ENCODE measurements at places on chromosomes 12 and 14.

GRCh38 chr12:63967358-63968145, 123.1 kb downstream of the SRGAP1 start:
- DNase-seq = no peak

DNA sequence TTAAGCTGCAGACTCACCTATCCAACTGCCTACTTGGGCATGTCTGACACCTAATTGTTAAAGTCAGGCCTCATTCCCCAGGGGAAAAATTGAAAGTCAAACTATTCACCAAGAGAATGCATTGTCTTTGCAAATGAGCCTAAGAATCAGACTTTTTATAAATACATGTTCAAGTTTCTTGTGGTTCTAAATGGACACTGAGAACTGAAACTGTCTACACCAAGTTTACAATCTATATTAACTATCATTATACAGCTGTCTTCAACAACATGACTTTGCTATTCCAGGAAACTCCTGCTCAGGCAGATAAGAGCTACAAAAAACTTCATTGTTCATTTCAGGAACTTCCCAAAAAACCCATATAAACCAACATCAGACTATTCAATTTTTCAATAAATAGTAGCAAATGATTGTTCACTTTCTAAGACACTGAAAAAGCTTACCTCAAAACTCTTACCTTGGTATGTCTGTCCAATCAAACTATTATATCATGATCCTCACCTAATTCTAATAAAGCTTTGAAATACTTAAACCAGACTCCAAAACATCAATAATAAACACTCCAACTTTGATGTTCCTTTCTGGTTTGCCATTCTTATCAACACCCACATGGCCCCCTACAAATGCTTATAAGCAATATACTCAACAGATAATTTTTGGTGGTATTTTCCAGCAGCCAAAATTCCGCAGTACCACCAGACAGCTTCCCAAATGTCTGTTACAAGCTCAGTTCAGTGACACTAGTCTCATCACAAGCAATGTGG, 24.2 kb downstream of the CDK17 start:
- no peak for DNase-seq

DNA sequence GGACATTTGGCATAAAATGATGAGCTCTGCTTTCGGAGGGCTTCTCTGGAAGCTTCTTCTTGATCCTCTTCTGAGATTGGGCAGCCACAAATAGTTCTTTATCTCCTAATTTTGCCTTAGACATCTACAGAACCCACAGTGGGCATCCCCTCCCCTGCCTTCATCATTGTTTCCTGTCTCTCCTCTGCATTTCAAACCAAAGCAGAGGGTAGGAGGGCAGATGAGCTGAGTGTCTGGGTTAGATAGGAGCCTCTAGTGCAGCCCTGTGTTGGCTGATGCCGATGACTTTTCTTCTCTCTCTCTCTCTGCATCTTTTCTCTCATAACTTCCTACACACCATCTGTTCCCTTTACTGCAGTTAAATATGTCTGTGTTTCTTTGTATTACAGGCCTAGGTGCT, 8.5 kb upstream of the IL26 start:
- DNase-seq = no peak

DNA sequence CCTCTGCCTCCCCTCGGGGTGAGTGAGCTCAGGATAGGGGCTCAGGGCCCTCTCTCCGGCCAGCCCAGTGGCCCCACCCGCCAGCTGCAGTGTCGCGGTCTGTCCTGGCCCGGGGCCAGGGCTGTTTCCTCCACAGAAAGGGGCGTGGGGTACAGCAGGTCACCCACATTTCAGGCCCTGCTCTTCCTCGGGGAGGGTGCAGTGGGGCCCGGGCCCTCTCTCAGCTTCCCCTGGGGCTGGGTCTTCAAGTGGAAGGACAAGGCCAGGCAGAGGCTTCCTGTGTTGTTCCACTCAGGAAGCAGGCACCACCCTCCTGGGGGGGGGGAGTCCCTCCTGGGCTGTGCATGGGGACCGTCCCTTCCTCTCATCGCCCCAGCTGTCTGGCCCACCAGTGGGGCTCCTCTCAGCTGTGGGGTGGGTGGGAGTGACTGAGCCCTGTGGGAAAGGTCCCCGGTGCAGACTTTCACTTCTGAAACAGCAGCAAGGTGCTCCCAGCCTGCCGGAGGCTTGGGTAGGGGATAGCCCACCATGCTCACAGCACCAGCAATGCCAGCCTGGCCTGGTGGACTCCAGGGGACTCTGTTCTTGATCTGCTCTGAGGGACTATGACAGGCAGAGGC, 3.7 kb downstream of the GPR132 start:
- DNase-seq = no peak

- DNase-seq = no peak
Measured at GRCh38 chr14:55303691-55304145, 32.5 kb downstream of the FBXO34 start.

GRCh38 chr14:49483268-49483667, 102.9 kb downstream of the RPS29 start:
- DNase-seq = no peak

GRCh38 chr12:82533341-82533740, 153.4 kb upstream of the TMTC2 start:
- DNase-seq = no peak

- no peak for DNase-seq
Measured at GRCh38 chr14:59275668-59276067, 87.2 kb downstream of the DAAM1 start.

- no peak for DNase-seq
Measured at GRCh38 chr14:79585845-79586244, 625.5 kb downstream of the DIO2 start.

- no peak for DNase-seq
Measured at GRCh38 chr12:68854554-68854953, 46.6 kb downstream of the MDM2 start.

GRCh38 chr12:63294327-63294632, 143.3 kb upstream of the AVPR1A start:
- no peak for DNase-seq

GRCh38 chr12:106273491-106273890, 25.7 kb upstream of the CKAP4 start:
- DNase-seq = no peak

DNA sequence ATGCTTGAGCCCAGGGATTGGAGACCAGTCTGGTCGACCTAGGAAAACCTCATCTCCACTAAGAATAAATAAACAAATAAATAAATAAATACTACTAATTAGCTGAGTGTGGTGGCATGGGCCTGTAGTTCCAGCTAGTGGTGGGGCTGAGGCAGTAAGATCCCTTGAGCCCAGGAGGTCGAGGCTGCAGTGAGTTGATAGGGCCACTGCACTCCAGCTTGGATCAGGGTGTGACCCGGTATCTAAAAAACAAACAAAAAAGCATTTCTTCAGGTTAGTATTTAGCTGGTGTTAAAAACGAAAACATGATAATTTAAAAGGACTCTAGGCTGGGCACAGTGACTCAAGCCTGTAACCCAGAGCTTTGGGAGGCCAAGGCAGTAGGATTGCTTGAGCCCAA, 1.2 kb upstream of the FGD4 start:
- no peak for DNase-seq

DNA sequence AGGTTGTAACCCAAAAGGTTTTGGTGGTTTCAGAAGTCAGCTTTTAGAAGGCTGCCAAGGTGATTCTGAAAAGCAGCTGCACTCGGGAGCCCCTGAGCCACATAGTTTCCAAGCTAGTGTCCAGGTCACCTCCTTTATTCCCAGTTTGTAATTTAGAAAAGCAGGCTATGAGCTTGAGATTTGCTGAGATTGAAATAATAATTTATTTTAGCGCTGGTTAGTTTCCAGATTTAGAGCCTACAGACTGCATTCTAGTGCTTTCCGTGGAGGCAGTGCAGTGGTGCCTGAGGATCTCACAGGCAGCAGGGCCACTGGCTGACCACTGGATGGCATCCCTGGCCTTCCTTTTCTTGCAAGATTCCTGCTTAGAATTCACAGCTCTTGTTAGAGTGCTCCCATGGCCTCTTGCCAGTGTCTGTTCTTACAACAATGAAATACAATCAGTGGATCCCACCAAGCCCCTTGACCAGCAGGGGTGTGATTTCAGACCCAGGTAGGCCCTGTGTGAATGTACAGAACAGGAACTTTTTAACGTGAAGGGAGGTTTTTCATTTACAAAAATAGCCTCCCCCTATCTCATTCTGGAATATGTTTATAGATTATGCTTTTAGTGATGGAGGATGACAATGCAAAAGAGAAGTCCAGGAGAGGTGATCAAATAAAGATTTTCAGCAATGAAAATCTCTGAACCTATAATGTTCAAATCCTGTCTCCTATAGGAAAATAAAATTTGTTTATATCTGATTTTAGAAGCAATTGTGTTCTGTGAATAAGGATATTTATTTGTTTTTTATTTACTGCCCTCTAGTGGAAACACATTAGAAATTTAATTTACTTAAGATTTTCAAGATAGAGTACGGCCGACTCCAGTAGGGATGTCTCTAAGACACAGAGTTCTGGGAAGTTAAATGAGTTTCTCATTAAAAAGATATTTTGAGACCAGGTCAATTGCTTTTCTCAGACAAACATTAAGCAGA, 362.1 kb upstream of the STXBP6 start:
- DNase-seq = no peak

GRCh38 chr12:11621797-11622423, 27.6 kb upstream of the ETV6 start:
- peak; percentile 4 for DNase-seq

DNA sequence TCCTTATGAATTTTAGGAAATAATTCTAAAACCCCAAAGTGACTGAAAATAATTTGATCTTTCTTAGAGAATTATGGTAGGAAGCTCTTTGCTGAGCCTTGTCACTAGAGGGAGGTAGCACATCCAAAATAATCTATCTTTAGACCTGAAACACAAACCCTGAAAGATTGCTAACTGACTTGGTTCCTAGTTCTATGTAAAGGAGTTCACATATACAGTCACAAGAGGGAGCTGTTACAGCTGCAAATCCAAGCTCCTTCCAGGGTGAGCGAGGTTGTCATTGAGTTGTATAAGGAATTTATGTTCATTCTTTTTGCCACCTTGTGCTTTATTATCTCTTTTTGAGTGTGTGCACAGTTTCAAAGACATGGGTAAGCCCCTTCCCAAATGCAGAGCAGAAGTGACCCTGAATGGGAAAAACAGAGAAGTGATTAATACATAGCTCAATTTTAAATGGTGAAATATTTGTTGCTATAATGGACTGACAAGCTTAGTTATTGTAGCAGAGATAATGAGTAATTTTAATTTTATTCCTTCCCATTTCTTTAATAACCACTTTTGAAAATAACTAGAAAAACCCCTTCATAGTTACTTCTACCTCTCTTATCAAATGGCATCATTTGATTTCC, 387.9 kb downstream of the DAD1 start:
- no peak for DNase-seq

GRCh38 chr14:103629503-103630121, 601 bp downstream of the KLC1 start:
- DNase-seq = no peak

DNA sequence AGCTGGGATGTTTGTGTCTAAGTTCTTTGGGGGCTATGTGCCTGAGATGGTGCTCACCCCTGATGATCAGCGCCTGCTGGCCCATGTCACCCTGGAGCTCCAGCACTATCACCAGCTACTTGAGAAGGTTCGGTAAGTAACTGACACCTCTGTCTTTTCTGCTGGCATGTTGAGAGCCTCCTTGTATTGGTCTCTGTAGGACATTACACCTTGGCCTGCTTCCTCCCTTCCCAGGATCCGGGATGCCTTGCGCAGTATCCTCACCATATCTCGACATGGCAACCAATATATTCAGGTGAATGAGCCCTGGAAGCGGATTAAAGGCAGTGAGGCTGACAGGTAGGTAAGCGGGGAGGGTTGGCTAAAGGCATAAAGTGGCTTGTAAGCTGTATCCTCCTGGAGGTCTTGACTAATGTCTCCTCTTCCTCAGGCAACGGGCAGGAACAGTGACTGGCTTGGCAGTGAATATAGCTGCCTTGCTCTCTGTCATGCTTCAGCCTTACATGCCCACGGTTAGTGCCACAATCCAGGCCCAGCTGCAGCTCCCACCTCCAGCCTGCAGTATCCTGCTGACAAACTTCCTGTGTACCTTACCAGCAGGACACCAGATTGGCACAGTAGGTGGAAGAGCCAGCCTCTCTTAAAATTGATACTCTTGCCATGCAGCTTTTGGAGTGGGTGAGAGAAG, 5.5 kb downstream of the DDIT3 start:
- DNase-seq = no peak

- no peak for DNase-seq
Measured at GRCh38 chr12:5088586-5089264, 45.0 kb downstream of the KCNA5 start.

DNA sequence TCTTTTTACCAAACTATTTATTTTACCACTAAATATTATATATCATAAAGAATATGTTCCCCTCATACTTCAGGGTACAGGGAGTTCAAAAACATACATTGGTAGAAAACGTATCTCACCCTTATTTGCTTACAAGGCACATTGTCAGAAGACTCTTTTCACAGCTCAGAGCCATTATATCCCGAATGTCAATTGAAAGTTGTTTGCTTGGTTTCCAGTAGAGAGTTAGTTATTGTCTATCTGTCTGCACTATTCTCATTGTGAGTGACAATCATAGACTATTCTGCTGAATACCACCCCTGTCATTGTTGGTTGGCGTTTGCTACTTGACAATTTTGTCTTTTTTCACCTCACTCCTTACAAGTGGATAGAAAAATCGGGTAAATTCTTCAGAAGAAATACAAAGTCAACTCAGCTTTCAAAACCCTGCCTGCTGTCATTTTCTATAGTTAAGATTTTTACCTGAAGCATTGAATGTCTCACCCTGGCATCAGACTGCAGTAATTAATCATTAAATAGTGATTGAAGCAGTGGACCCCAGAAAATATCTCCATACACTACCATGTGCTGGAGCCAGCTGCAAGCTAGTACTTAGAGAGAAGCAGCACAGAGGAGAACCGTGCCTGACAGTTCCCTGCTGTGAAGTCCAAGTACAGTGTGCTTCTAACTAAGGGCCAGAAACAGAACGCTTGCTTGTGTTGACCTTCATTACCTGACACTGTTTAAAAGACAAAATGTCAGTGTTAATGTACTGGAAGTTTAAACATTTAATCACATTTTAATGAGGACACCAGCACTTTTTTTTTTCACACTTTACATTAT, 510.6 kb downstream of the RERGL start:
- DNase-seq = no peak

DNA sequence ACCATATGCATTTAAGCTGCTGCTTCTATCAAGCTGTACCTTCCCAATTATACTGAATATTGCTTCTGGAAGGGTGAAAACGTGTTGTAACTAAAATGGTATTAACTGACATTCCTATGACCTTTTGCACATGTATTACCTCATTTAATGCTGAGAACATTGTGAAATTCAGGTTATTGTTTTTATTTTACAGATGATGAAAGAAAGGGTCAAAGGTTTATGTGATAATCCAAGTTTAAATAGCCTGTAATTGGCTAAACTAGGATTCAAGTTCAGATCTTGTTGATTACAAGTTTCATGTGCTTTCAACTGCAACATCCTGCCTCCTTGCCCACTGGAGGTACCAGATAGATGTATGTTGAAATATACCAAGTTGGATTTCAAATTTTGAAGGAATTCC, 433.3 kb upstream of the PRICKLE1 start:
- DNase-seq = no peak

GRCh38 chr12:92769124-92769901, 66.5 kb downstream of the PLEKHG7 start:
- DNase-seq = no peak

Measured in activated CD8-positive, alpha-beta memory T cell treated with anti-CD3 and anti-CD28 coated beads for 1 hour (primary cell).